Cortex of kidney (tissue), 1 donor: ENCODE measurements at places on chromosomes 2 and 18.

DNA sequence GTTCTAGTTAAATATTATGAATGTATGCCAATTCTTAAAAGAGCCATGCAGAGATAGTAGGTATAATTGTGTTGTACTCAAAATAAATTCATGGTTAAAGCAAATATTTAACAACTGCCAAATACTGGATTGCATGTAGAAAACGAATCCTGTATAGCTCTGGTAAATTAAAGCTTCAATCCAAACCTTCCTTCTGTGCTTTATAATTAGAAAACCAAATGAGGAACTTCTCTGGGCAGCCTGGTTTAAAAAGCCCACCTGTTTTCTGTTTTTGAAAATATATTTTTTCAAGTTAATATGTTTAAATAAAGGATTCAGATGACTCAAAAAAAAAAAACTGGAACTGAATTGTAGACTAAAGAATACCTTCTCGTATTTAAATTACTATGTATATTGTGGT lies 48.3 kb upstream of the ITGA4 start:
- no peak for DNase-seq

- no peak for DNase-seq
Measured at GRCh38 chr2:221444106-221444505, 128.0 kb downstream of the EPHA4 start.

DNA sequence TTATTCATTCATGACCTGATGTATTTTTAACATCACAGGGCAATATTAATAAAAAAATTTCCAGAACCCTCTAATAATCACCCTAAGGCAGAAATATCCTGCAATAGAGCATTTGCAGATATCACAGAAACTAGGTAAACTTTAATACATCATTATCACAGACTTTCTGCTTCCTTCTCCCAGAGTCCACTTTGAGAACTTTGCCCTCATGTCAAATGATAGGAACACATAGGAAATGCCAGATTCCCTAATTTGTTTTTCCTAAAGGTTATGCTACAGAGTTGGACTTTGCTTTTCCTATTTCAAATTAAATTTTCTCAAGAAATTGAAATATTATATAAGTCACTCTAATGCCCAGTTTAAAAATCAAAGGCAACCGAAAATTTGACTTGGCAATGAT lies 352.8 kb upstream of the LRP1B start:
- no peak for DNase-seq

- DNase-seq: no peak
Measured at GRCh38 chr2:98586551-98587140, 21.7 kb downstream of the COA5 start.

GRCh38 chr2:145744541-145745386 lies 1224.8 kb upstream of the ZEB2 start:
- no peak for DNase-seq

DNA sequence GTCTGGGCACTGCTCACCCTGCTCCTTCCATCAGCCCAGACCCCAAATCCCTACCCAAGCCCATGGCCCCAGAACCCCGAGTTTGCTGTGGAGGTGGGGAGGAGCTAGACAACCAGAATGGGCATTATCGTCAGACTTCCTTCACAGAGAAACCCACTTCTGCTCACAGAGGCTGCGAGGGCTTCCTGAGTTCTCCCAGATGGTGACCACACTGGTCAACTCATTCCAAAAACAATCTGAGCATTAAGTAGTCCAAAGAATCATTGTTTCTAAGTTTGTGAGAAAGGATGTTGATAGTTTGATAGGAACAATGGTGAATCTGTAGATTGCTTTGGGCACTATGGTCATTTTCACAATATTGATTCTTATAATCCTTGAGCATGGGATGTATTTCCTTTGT lies 60.2 kb downstream of the LRRC30 start:
- no peak for DNase-seq

DNA sequence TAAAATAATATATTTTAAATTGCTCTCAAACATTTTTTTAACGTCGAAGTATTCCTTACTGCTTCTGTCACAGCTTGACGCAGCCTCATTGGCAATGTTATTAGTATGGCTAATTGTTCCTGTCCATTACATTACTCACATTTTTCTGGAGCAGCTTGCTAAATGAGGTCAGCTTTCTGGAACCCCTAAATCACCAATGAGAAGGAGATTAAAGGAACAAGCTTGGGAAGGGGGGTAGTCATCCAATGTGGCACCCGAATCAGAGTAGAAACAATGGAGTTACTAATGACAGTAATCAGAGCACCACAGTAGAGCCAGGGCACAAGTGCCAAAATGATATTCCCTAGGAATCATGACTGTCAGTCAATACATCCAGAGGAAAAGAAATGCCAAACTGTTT lies 5.1 kb downstream of the NEUROD1 start:
- DNase-seq: no peak

GRCh38 chr2:158217593-158217992 lies 115.9 kb downstream of the UPP2 start:
- no peak for DNase-seq
